ENCODE measurements at places on chromosomes 7 and 10.
A peak's percentile ranks its signal among the peaks of the same experiment; 100 is the strongest.

DNA sequence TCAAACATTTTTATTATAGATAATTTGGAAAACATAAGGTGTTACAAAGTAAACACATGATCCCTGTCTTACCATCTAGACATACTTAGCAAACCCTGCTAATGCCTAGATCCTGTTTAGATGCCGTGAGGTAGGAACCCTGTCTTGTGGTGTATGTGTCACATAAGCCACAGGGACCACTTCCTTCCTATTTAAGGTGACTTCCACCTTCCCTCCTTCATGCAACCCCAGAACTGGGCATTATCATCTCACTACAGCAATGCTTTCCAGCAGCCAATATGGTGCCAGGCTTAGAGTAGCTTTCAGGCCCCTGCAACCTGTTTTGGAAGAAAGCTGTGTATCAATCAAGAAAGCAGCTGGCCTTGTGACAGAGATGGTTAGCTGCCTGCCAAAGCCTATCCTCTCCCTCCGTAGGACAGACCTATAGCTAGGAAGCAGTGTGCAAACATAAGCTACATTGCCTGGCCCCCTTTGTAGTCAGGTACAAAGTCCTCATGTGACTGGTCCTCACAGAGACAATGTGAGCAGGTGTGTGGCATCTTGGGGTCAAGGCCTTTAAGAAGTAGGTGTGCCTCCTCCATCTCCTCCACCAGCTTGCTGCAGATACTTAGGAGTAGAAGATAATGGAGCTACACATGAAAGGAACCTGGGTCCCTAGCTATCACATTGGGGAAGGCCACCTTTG lies 146.8 kb downstream of the SPAG6 start:
- DNase-seq: no peak

DNA sequence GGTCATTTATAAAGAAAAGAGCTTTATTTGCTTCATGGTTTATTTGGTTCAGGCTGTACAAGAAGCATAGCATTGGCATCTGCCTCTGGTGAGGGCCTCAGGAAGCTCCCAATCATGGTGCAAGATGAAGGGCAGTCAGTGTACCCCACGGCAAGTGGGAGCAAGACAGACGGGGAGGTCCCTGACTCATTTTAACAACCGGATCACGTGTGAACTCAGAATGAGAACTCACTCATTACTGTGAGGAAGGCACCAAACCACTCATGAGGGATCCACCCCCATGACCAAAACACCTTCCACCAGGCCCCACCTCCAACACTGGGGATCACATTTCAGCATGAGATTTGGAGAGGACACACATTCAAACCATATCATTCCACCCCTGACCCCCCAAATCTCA lies 15.7 kb upstream of the CRYGN start:
- DNase-seq: no peak

GRCh38 chr10:112675560-112676083 lies 228.6 kb downstream of the VTI1A start:
- no peak for DNase-seq

GRCh38 chr10:92970301-92971070 lies 90.1 kb upstream of the CYP26C1 start:
- no peak for DNase-seq

GRCh38 chr7:116447436-116447835 lies 52.1 kb upstream of the CAV2 start:
- DNase-seq: no peak

DNA sequence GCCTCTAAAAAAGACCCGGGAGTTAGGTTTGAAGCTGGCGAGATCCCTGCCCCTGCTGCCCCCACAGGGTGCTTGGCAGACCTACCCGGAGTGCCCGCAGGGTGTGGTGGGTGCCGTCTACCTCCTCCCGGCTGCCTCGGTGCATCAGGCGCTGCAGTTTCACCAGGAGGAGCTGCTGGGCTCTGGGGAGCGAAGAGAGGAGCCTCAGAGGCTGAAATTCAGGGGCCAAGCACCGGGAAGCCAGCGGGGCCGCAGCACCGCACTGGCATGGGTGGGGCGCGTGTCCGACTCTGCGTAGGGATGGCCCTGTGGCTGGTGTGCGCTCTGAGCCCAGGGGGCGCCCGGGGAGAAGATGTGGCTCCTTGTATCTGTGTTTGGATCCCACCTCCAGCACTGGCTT lies 74.3 kb upstream of the GNA12 start:
- DNase-seq: no peak

DNA sequence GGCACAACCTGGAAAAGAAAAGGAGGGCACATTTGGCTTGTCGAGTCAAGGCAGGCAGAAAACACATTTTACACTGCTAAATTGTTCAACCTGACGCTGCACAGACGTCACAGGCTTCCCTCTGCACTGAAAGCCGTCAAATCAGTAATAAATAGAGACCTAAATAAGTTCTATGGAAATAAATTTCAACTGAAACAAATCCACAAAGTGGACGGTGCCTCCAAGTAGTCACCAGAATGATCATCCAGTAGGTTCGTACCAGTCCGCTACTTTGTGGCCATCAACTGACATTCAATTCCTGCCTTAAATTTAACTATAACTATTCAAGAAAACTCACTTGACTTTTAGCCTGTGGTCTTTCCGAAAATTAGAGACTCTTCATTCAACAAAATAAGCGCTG lies 49.0 kb downstream of the NPVF start:
- DNase-seq: no peak

DNA sequence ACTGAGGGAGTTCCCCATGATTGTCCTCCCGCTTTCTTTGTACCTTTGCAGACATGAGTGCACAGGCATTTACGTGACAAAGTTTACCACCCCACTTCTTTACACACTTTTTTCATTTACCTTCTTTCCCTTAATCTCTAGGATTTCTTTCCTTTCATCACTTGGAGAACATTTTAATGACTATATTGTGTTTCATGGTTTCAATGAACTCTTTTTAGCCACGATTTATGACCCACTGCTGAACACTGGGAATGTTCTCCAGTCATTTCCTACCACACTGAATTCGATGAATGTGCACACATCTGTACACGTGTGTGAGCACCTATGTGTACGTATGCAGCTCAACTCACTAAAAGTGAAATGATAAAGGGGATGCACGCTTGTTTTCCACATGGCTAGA lies 371.7 kb upstream of the IGFBP3 start:
- DNase-seq: no peak

- no peak for DNase-seq
Observed at GRCh38 chr7:69817121-69817520, 218.8 kb downstream of the AUTS2 start.

GRCh38 chr7:14978687-14979086 lies 76.1 kb upstream of the DGKB start:
- DNase-seq: no peak

- DNase-seq: peak; percentile 37
Observed at GRCh38 chr10:6083523-6084475, 5.0 kb upstream of the RBM17 start.

DNA sequence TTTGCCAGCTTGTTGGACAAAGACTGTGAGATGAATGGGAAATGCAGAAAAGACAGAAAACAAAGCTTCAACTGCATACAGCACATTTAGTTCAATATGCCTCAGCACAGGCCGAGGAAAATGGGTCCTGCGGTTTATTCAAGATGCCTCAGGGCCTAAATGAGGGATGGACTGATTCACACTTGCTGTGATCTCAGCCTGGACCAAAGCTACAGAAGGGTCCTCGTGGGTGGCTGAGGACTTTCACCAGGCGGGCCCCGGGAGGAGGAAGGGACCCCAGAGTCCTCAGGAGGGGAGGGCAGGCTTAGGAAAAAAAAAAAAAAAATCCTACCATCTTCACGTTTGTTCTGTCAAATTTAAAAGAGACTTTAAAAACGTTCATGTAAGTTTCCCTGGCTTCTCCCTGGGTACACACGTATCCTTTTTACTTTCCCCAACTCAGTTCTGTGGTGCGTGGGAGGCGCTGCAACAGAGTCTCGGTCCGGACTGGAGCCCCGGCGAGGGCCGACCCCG lies 624 bp upstream of the ZNF783 start:
- DNase-seq: no peak

DNA sequence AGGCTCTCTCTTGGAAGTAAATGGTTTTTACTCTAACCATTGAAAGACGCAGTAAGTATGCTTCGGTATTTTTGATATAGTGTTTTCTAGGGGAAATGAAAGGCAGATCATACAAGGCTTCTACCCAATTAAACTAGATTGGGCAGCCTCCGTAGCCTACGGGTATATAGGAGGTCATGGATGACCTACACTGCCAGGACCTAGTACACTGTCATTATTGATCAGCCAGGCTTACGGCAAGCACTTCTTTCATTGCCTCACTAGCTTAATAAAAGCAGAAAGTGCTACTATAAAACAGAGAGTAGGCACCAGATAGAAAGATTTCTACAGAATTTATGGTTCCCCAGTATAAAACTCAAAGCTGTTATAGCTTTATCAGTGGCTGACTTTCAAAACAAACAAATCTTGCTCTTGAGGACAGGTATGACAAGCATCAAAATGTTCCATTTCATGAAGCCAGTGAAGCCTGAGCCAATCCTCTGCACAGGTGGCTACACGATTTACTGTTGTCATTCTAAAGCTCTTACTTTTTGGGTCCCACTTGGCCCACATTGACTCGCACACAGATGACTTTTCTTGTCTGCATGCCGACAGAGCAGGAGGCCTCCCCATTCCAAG lies 358.1 kb downstream of the THSD7A start:
- DNase-seq: no peak

GRCh38 chr10:110190170-110190569 lies 17.2 kb upstream of the MXI1 start:
- no peak for DNase-seq

DNA sequence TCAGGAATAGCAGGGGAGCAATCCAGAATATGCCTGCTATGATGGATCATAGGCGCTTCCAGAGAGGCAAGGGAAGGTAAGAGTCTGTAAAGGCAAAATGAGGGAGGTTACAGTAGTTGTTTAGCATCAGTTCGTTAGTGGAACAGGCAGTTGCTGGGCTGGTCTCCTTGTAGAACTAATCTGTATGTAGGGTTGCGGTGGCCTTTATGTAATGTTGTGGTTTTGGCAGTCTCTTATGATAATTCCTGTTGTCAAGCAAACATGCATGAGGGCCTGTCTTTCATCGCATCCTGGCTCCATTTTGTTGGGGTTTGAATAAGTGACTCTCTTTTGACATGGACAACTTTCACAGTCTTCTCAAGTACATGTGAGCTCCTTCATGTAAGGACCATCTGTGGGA lies 427.8 kb upstream of the LRGUK start:
- no peak for DNase-seq

DNA sequence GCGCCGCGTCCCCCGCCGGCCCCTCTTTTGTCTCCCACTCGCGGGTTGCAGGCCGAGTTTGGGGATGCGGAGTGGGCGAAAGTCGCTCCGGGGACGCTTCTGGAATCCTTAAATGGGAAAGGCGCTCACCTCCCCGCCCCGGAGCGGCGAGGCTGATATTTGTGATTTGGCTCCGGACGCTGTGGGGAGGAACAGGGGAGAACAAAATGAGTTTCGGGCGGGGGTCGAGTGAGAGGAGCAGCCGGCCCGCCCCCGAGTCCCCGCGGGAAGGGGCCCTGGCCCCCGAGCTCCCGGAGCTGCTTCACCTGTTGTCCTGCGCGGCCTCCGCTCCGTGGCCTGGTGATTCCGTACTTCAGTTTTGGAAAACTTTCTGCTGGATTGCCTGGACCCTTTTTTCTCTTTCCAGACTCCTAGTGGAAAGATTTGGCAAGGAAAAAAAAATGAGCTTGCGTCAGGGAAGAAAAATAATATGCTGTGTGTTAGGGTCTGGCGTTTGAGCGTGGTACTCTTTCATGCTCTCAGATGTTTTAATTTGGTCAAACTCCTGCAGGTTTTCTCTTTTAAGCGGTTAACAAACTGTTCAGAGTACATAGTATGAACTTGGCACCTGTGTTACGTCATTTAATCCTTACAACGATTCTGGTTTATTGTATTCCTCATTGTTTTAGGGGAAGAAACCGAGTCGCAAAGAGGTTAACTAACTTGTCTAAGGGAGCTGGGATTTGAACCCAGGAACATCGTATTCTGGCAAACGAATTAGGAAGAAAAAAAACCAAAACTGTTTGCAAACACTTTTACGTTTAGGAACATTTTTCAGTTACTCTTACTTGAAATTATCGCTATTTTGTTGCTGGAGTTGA lies 924 bp downstream of the BMPR1A start:
- DNase-seq: no peak

- DNase-seq: no peak
Observed at GRCh38 chr10:100983868-100984671, 3.2 kb downstream of the MRPL43 start.

GRCh38 chr10:132858121-132859081 lies 72.5 kb upstream of the NKX6-2 start:
- DNase-seq: no peak

GRCh38 chr10:123427165-123427786 lies 238.9 kb upstream of the GPR26 start:
- DNase-seq: no peak

GRCh38 chr7:156897673-156898072 lies 4.7 kb upstream of the LMBR1 start:
- no peak for DNase-seq

- no peak for DNase-seq
Observed at GRCh38 chr7:111145472-111145871, 54.5 kb downstream of the LRRN3 start.

DNA sequence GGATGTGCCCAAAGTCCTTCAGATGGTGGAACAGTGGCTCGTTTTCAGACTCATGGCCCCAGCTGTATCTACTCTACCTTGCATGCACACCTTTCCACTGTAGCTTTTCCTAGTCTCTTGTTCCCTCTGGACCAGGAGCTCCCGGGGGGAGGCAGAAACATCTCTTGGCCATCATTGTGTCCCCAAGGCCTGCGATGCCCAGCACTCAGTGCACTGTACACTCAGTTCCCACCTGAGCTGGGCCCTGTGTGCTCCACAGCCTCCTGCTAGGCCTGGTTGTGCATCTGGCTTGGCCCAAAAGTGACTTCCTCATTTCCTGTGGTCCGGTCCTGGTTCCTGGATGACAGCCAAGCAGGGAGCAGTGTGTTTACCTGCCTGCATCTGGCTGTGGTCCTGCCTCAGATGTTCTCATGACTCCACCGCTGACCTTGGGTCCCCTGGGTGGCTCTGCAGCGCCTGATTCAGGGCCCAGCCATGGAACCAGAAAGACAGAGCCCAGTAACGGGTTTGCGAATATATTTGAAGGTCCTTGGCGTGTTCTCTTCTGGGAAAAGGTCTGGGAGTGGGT lies 9.9 kb upstream of the DOCK1 start:
- DNase-seq: no peak

- DNase-seq: no peak
Observed at GRCh38 chr10:131146790-131147189, 164.7 kb downstream of the TCERG1L start.

DNA sequence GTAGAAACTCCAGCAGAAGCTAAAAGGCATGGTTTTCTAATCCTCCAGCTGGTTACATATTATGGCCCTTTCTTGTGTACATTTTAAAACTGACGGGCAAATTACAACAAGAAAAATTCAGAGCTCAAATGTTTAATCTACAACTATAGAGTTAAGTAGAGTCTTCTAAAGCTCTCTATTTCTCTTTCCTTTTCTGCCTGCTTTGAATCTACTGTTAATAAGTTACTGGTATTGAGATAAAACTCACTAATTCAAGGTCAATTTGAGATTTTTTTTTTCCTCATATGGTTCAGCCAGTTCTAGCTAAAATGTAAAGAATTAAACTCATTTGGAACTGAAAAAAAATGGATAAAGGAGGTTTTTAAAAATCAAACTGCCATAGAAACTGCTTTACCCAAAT lies 1.6 kb upstream of the PRSS37 start:
- DNase-seq: no peak

- no peak for DNase-seq
Observed at GRCh38 chr7:124263232-124263827, 230.5 kb upstream of the TMEM229A start.

- no peak for DNase-seq
Observed at GRCh38 chr7:47584536-47584895, 2.6 kb upstream of the TNS3 start.
